Stimulated activated CD8-positive, alpha-beta memory T cell treated with anti-CD3 and anti-CD28 coated beads, Interleukin-12 subunit alpha, Interleukin-12 subunit beta, amount 100 ng/mL, for 4 hours (primary cell): ENCODE measurements at places on chromosomes 4 and X.

- no peak for DNase-seq
These were observed 137.1 kb downstream of the PJA1 start for GRCh38 chrX:69028006-69028760.

DNA sequence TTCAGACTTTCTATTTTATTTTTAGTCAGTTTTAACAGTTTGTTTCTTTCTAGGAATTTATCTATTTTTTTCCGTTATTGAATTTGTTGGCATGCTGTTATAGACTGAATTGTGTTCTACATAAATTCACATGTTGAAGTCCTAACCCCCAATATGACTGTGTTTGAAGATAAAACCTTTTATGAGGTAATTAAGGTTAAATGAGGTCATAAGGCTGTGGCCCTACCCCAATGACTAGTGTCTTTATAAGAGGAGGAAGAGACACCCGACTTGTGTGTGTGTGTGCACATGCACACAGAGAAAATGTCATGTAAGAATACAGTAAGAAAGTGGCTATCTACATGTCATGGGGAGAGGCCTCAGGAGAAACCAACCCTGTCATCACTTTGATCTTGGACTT, 146.3 kb downstream of the BRWD3 start:
- DNase-seq, result no peak

GRCh38 chr4:37949636-37950426, 10.4 kb upstream of the PTTG2 start:
- no peak for DNase-seq

DNA sequence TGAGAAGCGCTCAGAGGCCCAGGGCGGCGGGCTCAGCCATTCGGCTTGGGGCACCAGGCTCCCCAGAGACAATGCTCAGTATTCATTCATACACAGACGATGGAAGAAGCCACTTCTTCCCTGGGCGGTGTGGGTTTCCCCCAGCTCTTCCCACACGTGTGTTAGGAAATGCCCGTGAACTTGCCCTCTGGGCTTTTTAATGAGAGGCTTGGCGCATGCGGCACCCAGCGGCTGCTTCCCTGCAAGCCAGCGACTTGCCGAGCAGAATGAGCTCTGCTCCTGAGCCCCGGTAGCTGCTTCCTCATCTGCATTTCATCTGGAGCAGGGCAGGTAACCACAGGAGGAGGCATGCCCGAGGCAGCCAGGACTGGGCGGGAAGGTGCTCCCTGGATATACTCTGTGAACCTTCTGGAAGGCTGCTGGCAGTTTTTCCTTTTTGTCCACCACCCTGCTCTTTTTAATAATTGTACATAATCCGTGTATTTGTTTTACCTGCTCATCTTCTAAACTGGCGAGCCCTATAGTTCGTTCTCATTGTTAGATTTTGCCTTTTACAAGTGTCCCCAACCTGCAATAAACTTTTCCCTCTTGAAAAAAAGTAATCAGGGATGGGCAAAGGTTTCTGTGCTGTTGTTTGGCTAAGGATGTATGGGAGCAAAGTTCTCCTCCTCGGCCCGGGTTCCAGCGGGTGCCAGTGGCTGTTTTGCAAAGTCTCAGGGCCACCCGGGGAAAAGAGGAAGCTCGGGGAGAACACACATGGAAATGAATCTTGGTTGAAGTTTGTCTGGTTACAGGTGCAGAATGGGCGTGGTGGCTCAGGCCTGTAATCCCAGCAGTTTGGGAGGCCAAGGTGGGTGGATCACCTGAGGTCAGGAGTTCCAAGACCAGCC, 178.8 kb downstream of the DCLK2 start:
- DNase-seq, result no peak

DNA sequence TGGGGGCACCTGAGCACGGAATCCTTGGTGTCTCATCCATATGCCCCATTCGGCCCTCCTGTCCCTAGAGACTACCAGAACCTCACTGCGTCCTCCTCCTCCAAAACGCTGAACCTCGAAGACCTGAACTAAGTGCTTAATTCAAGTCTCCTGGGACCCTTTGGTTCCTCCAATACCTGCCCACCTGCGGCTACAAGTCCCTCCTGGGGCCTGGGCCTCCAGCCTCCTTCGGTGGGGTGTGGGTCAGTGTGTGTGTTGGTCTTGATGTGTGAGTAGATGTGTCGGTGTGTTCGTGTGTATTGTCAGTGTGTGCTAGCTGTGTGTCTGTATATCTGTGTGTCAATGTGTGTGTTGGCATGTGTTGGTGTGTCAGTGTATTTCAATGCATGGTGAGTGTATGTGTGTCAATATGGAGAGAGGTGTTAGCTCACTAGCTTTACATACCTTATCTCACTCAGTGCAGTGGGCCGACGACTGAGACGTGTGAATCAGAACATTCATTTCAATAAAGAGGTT, 2.6 kb upstream of the SEPTIN6 start:
- DNase-seq, result no peak

- no peak for DNase-seq
These were observed 103.7 kb downstream of the RBM47 start for GRCh38 chr4:40525752-40526598.

- DNase-seq, result no peak
These were observed 32.0 kb downstream of the DAPP1 start for GRCh38 chr4:99848591-99849001.
